Stimulated activated CD4-positive, alpha-beta T cell treated with anti-CD3 and anti-CD28 coated beads, Interleukin-1b, Interleukin-23, amount 100 ng/mL, for 1 hour (primary cell): ENCODE measurements at places on chromosomes 7 and 10.

DNA sequence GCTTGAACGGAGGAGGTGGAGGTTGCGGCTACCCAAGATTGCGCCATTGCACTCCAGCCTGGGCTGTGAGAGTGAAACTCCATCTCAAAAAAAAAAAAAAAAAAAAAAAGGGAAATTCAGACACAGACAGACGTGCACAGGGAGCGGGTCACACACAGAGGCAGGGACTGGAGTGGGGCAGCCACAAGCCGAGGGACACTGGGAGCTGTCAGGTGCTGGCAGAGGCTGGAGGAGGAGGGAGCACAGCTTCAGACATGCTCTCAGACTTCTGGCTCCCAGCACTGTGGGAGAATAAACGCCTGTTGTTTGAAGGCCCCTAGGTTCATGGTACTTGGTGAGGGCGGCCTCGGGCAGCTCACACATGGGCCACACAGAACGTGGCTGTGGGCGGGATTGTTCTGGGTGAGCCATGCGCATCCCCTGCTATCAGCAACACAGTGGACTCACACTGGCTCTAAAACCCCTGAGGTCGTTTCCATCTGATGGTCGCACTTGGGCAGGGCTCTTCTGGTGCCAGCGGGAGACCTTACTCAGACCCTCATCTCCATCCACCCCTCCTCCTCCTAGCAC is 375.9 kb downstream of the DNAJB6 start:
- DNase-seq = no peak

DNA sequence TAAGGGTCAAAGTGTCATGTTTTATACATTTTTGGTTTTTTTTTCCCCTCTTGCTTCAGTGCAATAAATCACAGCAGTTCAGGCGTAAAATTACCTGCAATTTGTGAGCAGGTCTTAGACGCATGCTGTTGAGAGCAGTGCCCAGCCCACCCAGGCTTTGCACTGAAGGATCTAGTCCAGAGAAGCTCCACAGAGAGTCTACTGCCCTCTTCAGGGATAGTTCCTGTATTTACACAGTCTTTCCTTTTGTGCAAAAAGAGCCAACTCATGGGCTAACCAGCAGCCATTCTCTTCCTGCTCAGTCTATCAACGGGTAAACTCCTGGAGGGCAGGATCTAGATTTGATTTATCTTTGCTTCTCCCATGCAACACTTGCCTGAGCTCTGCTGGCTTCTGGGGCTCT is 82.2 kb upstream of the NAMPT start:
- no peak for DNase-seq

DNA sequence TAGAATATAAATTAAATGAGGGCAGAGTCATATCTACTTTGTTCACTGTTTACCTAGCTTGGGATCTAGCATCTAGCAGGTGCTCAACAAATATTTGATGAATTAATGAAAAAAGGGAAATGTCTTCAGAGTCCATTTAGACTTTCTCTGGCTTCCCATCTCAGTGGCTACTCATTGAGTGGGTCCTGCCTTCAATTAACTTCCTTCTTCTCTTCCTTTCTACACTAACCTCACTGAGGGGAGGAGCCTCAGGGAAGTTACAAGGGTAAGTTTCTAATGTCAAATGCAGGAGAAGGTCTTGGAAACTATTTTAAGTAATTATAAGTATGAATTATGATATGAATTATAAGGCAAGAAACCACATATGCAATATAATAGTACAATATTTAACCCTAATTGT is 28.2 kb upstream of the MPP7 start:
- DNase-seq = no peak

DNA sequence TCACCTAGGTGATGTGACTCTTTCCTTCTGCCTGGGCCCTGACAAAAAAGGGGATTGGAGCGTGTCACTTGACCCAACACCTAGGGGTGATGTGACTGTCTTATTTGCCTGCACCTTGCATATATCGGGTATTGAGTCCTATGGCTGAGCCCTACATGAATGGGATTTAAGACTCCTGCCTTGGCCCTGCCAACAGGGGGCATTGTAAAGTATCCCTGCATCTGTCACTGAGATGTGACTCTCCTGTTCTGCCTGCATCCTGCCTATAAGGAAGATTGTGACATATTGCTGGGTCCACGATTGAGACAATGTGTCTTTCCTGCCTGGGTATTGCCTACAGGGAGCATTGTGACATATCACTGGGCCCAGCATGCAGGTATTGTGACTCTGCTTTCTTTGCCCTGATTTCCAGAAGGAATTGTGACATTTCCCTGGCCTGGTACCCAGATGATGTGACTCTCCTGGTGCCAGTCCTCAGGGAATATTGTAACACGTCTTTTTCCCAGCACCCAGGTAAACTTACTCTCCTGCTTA is 14.2 kb upstream of the ZNF107 start:
- no peak for DNase-seq

DNA sequence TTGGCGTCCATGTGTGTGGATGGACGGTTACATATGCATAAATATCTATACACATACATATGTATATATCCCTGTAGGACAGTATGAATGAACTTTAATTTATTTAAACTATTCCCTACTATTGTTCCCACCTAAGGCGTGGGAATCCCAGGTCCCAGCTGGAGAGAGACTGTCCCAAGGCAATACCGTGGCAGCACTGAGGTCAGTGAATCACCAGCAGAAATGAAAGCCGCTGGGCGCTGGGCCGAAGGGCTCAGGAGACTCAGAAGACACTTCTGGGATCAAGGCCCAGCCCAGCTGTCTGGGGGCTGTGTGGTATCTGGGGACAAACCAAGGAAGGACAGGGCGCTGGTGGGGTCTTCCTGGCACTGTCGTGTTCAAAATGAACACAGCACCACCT is 49.6 kb upstream of the MYL10 start:
- DNase-seq = no peak

DNA sequence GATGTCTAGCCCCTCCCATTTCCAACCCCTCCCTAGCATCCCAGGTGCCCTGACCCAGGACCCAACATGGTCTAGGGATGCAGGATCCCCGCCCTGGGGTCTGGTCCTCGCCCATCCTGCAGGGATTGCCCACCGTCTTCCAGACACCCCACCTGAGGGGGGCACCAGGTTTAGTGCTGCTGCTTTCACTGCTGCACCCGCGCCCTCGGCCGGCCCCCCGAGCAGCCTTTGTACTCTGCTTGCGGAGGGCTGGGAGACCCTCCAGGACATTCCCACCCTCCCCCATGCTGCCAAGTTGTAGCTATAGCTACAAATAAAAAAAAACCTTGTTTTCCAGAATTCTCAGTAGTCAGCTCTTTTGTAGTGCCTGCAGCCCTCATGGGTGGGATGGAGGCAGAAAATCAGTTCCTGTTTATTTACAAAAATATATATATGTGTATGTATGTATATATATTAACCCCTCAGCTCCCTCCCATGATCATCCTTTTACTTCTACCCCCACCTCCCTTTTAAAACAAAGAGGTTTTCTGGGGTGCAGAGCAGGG is 9.7 kb downstream of the ZYX start:
- DNase-seq = no peak

GRCh38 chr10:116716381-116716780 is 26.0 kb downstream of the HSPA12A start:
- no peak for DNase-seq

DNA sequence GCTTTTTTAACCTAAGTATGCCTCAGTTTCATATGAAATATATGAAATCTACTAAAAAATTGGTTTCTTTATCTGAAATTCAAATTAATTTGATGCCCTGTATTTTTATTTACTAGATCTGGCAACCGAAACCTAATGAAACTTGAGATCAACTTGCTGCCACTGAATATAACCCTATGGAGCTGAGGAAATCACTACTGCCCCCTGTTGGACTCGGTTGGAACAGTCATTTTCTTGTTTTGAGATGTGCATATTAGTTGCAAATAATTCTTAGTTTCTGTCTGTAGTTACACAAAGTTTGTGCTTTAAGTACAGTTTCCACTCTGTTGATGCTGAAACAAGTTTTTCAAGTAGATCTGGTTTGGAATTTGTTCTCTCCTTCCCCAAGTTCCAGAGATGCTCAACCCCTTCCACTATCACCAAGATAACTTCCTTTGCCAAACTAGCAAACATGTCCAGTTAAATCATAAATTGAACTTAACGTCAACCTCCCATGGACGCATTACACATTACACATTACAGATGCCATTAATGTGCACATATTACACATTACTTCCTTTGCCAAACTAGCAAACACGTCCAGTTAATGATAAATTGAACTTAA is 22.2 kb upstream of the EXOC4 start:
- peak; percentile 21 for DNase-seq

GRCh38 chr7:22849662-22850061 is 27.0 kb upstream of the TOMM7 start:
- DNase-seq = no peak

DNA sequence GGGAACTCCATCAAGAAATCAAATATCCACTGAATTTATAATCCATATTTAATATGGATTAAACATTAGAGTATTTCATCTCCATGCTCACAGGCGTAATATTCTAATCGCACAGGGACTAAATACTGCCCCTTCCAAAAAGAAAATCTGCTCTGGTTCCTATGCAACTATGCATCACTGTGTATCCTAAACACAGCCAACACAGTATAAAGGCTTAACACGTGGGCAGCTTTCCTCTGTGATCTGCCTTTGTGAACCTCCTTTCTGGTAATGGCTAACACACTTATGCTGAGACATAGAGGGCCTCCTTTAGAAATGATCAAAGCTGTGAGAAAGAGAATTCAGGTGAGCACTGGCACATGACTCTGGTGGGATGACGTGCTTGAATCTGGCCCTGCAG is 110.2 kb downstream of the RAB11FIP2 start:
- no peak for DNase-seq

DNA sequence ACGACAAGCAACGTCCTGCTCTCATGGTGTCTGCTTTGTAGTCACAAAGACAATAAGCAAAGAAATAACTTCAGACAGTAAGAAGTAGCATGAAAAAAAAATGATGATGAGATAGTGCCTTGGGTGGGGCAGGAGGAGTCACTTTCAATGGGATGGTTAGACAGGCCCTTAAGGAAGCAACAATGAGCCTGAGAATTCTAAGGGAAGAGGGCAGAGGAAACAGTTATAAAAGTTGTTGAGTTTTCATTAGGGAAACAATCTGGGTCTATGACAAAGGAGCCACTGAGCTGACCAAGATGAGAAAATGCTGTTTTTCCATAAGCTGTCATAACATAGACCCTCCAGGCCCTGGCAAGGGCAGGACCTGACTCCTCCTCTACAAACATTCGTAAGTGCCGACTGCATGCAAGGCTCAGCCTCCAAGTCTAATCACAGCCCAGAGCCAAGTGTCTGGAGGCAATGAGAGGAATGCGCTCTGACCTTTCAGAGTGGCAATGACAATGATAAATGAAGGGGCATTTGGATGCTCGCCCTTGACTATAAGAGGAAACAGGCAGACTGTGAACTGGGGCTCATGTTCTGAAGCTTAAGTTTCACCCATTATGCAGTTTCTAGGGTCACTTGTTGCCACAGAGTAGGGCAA is 43.7 kb downstream of the PPP1R3C start:
- no peak for DNase-seq

- no peak for DNase-seq
Measured at GRCh38 chr10:44339218-44339617, 45.7 kb downstream of the CXCL12 start.

- DNase-seq = no peak
Measured at GRCh38 chr10:83862723-83863122, 276.6 kb upstream of the GHITM start.

DNA sequence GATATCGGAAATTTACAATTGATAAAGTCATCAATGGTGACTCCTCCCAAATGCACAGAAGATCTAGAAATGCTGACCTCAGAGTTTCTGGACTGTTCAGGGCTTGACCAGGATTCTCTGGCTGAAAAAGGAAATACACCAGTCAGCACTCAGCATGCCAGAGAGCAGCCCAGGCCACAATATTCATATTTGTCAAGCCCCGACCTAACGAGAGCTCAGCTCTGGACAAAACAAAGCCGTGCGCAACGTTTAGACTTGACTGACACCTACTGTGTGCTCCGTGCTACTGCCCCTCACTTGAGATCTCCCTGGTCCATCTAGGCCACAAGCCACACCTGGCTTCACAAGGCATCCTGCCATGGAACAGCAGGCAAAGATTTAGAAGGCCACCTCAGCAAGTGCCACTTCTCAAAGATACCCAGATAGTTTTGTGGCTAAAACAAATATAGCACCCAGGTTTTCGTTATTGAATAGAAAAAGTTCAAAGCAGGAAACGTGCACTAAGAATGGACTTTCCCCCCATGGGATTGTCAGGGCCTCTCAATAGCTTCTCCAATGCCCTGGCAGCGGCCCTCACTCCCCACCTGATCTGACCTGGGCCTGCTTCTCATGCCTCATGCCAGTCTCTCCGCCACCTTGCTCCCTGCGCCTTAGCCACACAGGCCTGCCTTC is 218.3 kb downstream of the FAM107B start:
- DNase-seq = no peak

GRCh38 chr10:75038335-75038734 is 73.1 kb upstream of the SAMD8 start:
- no peak for DNase-seq

DNA sequence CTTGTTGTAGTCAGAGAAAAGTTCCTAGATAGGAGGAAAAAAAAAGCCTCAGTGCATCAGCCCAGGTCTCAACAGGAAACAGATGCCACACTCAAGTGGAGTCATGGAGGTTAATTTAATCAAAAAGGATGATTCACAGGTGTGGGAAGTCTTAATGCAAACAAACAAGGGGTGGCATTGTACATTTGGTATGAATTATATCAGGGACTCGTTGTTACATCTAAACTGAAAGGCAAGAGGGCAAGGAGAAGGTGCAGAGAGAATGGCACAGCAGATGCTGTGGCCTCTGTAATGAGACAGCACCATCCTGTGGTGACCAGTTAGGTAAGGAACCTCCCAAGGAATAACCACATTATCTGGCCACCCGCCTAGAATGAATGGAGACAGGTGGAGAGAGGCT is 133.7 kb downstream of the PTPRZ1 start:
- DNase-seq = no peak

GRCh38 chr7:26365901-26366275 is 74.2 kb downstream of the SNX10 start:
- no peak for DNase-seq

- no peak for DNase-seq
Measured at GRCh38 chr7:128000854-128001265, 30.4 kb downstream of the LRRC4 start.

GRCh38 chr7:1681581-1681980 is 11.5 kb downstream of the ELFN1 start:
- no peak for DNase-seq

- DNase-seq = no peak
Measured at GRCh38 chr10:61978965-61979364, 77.5 kb downstream of the ARID5B start.

- DNase-seq = no peak
Measured at GRCh38 chr7:149828357-149829309, 9.5 kb upstream of the ZNF862 start.

- DNase-seq = no peak
Measured at GRCh38 chr10:52954407-52954806, 181.8 kb upstream of the MBL2 start.

- no peak for DNase-seq
Measured at GRCh38 chr7:332020-332517, 42.1 kb downstream of the FOXL3 start.

GRCh38 chr10:33684211-33684611 is 349.7 kb upstream of the NRP1 start:
- no peak for DNase-seq
